ENCODE measurements at places on chromosomes 13 and 19. TPM values are rescaled to one million over a fixed set of nuclear protein-coding genes. Genes with fewer than 3 reads are reported as not detected.
A peak's percentile ranks its signal among the peaks of the same experiment; 100 is the strongest.

KLHL1 gene
- not detected for total RNA-seq

LENG9 gene
- total RNA-seq = 16.7 TPM

CLDND2 gene
- not detected for total RNA-seq

GRK1 gene
- not detected for total RNA-seq

- DNase-seq = no peak
Measured at GRCh38 chr13:70170689-70171088, 62.4 kb upstream of the KLHL1 start.

DNA sequence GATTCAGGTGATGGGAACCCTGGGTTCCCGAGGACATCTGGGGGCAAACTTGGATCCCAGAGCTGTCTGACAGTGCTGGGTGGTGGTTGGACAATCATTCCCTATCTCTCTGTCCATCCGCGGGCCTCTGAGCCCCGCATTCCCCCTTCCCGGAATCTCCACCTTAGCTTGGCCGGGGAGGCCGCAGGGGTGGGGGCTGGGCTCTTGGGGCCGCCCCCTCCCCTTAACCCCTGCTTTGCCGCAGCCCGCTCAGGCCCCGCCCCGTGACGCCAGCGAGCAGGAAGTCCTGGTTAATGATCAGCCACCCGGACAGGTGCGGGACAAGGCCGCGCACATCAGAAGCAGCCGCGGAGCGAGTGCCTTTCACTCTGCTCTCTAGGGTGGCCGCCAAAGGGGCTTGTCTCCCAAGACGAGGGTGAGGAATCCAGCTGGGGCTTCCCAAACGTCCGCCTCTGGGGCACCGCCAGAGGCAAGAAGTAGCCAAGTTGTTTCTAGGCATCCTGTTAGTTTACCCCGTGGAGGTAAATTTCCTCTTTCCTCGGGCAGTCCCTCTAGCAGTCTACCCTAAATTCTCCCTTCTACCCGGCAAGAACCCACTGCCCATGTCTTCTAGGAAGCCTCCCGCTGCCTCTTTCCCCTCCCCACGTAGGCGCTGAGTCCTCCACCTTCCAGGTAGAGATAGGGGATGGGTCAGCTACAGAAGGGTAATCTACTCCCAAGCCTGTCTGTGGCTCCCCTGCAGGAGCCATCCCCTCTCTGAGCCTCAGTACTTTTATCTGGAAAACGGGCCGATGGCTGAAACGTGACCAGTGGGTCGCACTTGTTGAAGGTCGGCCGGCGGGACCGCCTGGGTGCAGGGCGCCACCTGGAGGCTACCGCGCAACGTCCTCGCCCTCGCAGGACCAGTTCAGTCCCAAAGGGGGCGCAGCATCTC, 3.0 kb downstream of the IRF2BP1 start:
- DNase-seq = peak; percentile 77

DNA sequence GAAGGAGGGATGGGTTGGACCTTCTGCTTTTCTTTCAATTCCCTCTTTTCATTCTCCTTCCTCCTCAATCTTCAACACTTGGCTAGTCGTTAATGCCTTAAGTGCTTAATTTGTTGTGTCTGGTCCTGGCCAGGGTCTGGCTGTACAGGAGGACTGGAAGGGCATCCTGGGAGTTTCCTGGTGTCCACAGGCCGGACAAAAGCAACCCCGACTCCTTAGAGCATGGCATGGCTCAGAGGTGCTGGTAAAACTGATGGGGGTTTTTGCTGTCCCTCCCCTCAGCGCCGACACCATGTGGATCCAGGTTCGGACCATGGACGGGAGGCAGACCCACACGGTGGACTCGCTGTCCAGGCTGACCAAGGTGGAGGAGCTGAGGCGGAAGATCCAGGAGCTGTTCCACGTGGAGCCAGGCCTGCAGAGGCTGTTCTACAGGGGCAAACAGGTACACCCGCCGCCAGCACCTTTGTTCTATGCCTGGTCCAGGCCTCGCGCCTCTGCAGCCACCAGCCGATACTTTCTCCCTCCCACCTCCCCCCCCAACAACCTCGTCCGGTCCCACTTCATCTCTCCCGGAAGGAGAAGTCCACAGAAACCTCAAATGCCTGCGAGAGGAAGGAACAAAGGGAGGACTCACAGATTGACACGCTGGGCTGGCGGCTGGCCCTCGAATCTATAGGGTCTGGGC, 1.4 kb downstream of the UHRF1 start:
- peak; percentile 87 for DNase-seq

DNA sequence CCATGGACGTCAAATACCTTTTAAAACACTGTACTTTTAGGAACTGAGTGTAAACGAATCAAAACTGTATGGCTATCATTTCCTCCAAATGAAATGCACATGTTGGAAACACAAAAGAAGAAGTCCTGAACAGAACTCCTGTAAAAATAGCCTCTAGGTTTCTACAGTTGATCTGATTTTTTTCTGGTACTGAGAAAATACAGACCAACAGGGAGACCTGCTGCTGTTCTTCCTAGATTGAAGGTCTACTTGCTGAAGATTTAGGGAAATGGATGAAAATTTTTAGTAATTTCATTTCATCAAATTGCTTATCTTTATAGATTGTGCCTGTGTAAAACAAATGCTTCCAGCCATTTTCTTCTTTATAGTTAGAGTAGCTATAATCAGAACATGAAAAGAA, 520.4 kb downstream of the SLITRK6 start:
- DNase-seq = no peak

- no peak for DNase-seq
Measured at GRCh38 chr19:15622991-15623390, 8.0 kb downstream of the CYP4F8 start.

DNA sequence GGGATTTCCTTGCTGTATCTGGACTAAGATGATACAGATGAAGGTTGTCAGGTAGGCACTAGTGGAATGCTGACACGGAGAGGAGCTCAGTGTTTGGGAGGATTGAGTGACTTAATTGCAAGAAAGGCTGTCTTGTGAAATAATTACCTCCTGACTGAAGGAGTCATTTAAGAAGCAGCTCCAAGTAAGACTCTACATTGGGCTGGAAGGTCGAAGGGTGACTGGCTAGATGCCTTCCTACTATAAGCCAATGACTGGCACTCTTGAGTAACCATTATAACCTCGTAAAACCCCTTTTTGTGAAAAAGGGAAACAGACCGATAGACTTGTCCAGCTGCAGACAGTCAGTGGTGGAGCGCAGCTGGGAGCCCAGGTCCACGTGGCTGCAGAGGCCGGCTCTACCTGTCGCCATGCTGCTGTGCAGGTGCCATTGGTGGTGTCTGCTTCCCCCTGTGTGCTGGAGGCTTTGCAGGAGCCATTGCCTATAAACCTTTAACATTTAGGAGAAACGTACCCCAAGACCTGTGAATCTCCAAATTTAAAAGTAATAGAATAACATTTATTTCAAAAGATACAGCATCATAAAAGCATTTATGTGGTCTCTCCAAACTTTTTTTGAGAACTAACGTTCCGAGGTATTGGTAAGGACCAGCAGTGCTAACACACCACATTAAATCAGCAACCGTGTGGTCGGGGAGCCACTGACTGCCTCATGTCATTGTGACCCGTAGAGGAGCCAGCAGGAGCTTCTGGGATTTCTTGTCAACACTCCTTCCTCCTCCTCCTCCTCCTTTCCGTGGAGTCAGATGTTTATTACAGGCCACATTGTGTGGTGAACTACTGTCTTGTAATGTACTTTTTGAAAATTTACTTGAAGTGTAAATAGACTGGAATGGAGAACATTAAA, 80.4 kb upstream of the TEX29 start:
- DNase-seq = no peak

DNA sequence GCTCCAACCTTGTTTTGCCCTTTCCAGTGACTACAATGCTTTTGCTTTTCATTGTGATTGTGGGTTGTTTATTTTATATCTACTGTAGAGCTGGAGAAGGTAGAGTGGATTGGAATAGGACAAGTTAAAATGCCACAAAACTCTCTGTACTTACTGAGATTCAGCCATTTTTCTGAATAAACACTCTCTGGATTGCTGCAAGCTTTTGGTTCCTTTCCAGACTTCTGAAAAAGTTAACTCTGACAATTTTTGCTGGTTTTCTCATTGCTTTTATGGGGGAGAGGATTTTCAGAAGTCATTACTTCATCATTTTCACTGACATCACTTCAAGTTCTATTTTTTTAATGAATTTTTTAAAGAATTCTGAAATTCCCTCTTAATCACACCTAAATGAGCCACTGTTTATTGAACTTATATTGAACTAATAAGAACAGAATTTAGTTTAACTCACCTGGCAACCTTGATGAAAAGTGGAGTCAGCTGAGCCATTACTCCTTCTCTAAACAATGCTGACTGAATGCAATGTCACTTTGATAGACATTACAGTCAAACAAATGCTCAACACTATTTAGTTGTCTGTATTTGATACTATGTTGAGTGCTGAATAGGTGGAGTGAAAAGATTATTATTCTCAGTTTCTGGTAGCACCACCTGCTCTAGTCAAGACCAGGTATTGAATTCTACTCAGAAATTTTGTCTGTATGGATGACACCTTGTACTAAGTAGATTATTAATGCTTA, 303.5 kb downstream of the DLEU7 start:
- DNase-seq = peak; percentile 49

DNA sequence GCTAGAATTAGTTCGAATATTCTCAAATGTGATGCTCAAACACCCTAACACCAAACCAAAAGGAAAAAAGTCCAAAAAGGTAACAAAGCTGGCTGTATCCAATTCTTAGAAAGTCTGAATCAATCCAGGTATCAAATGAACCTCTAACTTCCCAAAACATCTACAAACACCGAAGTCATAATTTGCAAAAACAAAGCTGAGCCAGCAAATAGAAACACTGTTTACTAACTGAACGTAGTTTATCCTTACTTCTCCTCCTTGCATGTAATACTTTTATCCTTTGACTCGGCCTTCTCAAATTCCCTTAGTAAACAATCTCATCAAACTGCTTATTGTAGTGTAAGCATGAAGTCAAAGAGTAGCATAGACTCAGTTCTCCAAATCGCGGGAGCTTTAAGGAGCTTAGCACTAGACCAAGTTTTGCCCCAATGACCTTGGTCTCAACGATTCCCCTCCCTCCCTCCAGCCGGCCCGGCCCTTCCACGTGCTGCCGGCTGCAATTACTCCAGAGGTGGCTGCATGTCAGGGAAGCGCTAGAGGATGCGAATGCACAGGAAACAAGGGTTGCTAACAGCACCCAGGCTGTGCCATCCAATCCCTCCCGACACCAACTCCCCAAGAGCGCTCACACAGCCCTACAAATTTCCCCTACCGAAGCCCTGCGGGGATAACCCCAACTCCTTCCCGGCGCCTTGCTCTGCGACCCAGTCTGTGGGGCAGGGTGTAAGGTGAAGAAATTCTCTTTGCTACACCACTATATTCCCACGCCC, 693 bp downstream of the XPO4 start:
- peak; percentile 33 for DNase-seq

- no peak for DNase-seq
Measured at GRCh38 chr13:90768116-90768515, 579.4 kb upstream of the MIR17HG start.

Measured in fibroblast of lung (primary cell).